ENCODE measurements at places on chromosomes 3 and 15.

GRCh38 chr15:52682781-52683180 lies 3.6 kb upstream of the ATOSA start:
- DNase-seq = no peak

GRCh38 chr3:13548696-13549622 lies at the start of gene FBLN2:
FBLN2 (plus strand) TSS chr3:13549125; CDS start chr3:13570356, 21,231 bp downstream.
- peak; percentile 78 for DNase-seq

- DNase-seq = peak; percentile 43
Measured at GRCh38 chr3:45690336-45691035, 1.3 kb downstream of the SACM1L start.

DNA sequence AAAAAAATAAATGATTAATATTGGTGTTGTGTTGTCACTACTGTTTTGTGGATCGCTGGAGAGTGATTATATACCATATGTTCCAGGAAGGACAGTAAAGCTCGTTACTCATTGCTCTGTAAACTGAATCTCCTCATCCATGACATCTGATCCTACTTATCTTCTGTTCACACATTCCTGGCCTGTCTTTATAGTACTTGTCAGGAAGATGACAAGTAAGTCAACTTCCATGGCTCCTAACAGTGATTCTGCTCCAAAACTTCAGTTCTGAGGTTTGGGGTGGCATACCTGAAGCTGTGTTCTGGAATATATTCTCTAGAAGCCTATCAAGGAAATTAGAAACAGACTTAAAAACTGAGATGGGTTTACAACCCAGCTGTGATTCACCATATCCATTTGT lies 288.9 kb downstream of the ZBBX start:
- peak; percentile 51 for DNase-seq

GRCh38 chr3:33149342-33149741 lies 35.5 kb downstream of the CRTAP start:
- no peak for DNase-seq

DNA sequence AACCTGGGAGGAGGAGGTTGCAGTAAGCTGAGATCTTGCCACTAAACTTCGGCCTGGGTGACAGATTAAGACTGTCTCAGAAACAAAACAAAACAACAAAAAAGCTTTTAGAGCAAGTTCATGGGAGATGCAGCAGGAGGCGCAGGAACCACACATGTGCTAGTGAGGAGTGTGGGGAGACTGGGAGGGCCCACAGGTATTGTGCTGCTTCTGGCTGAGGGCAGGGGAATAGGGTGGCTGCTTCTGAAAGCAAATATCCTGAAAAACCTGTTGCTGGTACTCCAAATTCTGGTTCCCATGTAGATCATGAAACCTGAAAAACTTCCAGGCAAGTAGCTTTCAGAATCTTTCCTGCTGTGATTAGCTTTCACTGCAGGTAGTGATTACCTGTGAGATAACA lies 22.1 kb downstream of the TYRO3 start:
- DNase-seq = peak; percentile 87

DNA sequence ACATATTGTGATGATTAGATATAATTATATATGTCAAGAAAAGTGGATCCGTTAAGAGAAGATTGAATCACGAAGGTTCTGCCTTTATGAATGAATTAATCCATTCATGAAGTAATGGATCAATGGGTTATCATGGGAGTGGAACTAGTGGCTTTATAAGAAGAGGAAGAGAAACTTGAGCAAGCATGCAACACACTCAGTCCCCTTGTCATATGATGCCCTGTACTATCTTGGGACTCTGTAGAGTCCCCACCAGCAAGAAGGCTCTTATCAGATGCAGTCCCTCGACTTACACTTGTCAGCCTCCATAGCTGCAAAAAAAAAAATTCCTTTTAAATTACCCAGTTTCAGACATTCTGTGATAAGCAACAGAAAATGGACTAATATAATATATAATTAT lies 301.9 kb downstream of the RAP2B start:
- DNase-seq = no peak
